NCI-H82 (cell line): ENCODE measurements at places on chromosomes 7 and 10.

- DNase-seq = peak; percentile 7
Observed at GRCh38 chr7:154698726-154699291, 304.1 kb downstream of the PAXIP1 start.

- DNase-seq = no peak
Observed at GRCh38 chr7:142181211-142181610, 69.7 kb downstream of the MGAM2 start.

GRCh38 chr10:26046073-26046700 is 112.2 kb downstream of the MYO3A start:
- no peak for DNase-seq

- DNase-seq = no peak
Observed at GRCh38 chr7:47934831-47935230, 13.4 kb downstream of the PKD1L1 start.

DNA sequence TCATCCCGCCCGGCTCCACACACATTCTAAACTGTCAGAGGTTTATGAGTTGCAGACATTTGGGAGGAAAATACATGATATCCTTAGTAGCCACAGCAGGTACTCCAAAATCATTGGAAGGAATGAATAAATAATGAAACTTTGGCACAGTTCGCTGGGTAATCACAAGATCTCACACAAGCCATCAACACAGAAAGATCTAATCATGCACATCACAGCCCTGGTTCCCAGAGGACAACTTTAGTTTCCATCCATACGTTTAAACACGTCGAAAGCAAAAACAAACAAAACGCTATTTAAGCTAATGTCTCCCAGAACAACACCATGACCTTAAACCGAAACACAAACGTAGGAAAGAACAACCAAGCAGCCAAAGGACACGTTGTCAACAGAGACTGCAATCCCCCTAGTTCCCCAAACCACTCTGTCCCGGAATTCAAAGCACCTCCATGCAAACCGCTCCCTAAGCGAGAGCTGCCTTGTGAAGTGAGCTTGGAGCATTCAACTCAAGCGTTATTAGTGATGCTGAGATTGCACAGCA is 12.3 kb downstream of the SVIL start:
- DNase-seq = no peak

GRCh38 chr7:87818336-87818735 is 57.8 kb downstream of the SLC25A40 start:
- no peak for DNase-seq
